ENCODE measurements at places on chromosomes 2 and 18.
A peak's percentile ranks its signal among the peaks of the same experiment; 100 is the strongest.

DNA sequence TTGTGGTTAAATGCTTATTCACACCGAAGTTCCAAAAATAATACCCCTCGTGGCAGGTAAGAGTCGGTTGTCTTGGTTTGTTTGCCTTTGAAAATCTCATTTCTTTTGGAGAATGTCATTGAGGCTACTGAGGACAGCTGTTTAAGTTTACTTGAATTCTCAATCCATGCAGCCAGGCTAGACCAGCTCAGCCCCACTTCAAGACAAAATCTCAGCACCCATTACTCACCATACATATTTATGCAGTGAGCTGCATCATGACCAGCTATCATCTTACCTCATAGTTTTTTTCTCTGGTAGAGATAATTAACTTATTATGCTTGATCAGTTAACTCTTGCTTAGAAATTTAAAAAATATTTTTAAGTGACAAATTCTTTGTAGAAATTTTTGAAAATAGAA, 115.9 kb downstream of the HAUS1 start:
- no peak for DNase-seq

- DNase-seq = no peak
Measured at GRCh38 chr2:46157072-46157965, 139.9 kb upstream of the EPAS1 start.

GRCh38 chr2:62151306-62151638, 44.6 kb upstream of the B3GNT2 start:
- DNase-seq = no peak

- no peak for DNase-seq
Measured at GRCh38 chr2:217417536-217417935, 557.7 kb upstream of the TNP1 start.

DNA sequence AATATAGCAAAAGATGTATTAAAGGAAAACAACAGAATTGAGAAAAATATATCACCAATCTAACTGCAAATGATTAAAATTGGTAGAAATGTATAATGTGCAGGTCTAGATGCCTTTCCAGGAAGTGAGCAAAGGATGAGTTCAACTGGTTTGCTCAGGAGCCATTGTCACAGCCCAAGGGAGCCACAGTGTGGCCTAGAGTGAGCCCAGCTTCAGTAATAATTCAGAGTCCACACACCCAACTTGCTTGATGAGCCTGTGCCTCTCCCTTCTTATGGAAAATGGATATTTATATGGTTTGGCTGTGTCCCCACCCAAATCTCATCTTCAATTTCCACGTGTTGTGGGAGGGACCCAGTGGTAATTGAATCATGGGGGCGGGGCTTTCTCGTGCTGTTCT, 92.2 kb upstream of the ASAP2 start:
- no peak for DNase-seq

GRCh38 chr18:24071029-24071428, 56.5 kb downstream of the TTC39C start:
- no peak for DNase-seq

GRCh38 chr2:174717273-174717672, 47.0 kb downstream of the CHRNA1 start:
- DNase-seq = no peak

GRCh38 chr2:134277223-134277622, 23.4 kb downstream of the MGAT5 start:
- no peak for DNase-seq

DNA sequence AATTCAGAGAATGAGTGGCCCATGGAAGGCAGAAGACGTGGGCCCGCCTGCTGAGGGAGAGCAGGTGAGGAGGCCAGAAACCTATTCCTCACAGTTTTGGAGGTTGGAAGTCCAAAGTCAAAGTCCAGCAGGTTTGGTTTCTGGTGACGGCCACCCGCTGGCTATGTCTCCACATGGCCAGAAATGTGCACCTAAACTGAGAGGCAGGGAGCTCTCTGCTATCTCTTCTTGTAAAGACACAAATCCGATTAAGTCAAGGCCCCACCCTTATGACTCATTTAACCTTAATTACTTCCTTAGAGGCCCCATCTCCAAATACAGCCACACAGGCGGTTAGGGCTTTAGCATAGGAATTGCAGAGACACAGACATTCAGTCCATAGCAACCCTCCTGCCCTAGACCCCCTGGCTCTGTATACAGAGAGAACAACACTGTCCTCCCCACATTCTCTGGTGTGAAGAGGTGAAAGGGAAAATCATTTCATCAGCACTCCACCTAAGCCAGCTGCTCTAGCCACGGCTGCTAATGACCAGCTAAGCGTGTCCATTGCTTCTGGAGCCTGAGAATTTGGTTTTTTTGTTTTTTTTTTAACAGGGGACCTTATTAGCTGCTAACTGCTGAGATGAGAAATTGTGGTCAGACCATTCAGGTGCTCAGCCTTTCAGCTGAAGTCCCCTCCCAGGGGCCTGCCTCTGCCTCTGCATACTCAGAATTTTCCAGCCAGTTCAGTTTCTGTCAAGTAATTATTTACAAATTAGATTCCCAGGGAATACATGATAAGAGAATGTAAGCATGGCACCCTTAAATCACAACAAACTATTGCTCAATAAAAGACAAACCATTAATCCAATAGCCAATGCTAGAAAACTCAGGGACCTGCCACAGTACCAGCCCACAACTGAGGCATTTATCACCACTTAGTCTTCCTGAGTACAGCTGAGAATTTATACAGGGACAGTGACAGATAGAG, 368.7 kb upstream of the ID2 start:
- peak; percentile 59 for DNase-seq

GRCh38 chr18:6837904-6838303, 108.4 kb downstream of the ARHGAP28 start:
- no peak for DNase-seq

- no peak for DNase-seq
Measured at GRCh38 chr2:59266453-59266852, 1025.3 kb upstream of the FANCL start.

DNA sequence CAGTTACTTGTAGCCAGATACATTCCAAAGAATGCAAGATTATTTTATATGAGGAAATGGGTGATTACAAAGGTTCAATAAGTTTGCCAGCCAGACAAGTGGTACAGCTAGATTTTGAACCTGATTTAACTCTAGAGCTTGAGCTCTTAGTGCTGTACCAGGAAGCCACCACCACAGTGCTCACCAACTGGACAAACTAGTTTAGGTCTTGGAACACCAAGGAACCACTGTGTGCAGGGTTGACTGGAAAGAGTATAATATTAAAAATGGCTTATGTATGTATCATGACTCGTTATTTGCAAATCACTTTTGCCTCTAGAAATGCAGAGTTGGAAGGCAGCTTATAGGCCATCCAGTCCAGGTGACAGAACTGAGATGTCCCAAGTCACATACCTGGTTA, 177.2 kb downstream of the TXNL1 start:
- DNase-seq = no peak

DNA sequence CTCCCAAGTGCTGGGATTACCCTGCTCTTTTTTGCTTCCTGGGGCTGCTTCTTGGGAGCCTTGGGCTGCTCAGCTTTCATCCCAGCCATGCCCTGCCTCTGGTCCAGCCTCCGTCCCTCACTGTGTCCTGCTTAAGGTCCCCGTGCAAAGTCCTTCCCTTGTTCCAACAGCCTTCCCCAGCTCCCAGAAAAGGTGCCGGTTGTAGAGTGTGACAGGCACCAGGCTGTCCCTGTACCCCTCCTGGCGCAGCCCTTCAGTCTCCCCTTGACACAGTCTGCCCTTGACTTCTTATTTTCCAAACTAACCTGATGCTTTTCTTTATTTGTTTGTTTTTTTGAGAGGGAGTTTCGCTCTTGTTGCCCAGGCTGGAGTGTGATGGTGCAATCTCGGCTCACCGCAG, 20.1 kb upstream of the ALPI start:
- no peak for DNase-seq

GRCh38 chr2:84782717-84783442, 98.0 kb downstream of the TRABD2A start:
- DNase-seq = no peak

DNA sequence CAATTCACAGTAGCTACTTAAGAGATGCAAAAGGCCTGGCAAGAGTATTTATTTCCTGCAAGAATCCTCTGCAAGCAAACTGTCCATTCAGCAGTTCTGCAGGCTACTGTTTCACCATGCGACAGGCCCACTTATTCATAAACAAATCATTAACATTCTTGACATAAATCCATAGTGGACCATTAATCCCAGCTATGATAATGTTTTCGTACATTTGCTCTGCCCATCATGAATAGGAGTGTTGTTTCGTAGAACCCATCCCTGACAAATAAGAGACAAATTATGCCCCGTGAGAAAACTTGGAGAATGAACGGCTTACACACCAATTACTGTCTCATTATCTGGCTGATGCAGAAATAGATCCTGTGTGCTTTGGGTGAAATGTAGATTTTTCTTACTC, 65.4 kb downstream of the PID1 start:
- no peak for DNase-seq

- no peak for DNase-seq
Measured at GRCh38 chr2:237223201-237223861, 137.6 kb downstream of the COPS8 start.

DNA sequence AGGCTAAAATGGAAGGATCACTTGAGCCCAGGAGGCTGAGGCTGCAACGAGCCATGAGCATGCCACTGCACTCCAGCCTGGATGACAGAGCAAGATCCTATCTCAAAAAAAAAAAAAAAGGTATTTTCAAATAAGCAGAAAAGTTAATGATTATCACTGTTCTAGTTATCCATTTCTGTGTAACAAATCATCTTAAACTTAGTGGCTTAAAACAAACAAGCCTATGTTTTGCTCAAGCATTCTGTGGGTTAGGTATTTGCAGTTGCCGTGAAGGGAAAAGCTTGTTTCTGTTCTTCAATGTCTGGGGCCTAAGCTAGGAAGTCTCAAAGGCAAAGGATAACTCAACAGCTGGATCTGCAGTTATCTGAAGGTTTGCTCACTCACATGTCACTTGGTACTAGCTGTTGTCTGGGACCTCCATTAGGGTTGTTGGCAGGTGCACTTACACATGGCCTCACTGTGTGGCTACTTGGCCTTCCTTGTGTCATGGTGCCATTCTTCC, 14.1 kb downstream of the MFF start:
- DNase-seq = no peak

- peak; percentile 6 for DNase-seq
Measured at GRCh38 chr2:78979380-78980151, 45.9 kb upstream of the REG3G start.

DNA sequence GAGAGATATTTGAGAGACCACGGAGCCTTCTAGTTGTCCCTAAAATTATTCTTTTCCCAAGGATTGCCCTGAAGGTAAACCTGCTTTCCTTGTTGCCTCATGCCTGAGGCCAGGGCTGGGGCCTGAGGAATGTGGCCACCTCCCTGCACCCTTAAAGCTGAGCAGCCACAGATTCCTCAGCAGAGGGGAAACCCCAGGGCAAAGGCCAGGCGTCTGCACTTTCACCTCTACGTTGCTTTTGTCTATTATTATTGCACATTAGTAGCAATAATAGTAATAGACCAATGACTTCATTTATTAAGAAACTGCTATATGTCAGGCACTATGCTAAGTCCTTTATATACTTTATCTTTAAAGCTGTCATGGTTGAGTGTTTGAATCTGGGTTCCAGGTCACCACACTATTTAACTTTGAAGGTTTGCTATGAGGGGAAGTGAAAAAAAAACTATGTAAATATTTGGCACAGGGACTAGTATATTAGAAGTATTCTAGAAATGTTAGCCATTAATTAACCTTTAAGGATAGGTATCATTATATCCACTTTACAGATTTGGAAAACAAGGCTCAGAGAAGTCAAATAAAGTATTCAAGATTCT, 104.2 kb downstream of the LRRC30 start:
- no peak for DNase-seq

DNA sequence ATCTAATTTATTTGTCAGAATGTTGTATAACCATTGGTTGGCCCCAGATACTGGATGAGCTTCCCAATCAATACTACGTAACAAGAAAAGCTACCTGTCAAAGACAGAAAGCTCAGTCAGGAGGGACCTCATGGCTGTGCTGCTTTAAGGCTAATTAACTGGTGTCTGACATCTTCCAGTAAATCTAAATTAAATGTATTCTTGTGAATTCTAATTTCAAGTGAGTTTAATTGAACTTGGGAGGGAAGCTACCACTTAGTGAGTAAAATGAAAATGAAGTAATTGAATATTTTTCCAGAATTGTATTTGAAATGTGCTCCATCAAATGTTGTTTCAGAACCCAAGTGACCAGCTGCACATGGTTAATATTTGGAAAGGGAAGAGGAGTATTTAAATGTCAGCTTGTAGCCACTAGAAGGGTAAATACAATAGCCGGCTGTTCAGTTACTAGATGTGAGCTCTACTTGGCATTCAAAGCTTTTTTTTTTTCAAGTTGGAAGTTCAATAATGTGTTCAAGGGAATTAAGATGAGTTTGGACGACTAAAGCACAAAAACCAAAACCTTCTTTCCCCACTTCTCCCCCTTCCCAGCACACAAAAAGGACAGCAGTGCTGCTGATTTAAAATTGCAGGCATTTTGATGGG, 62.0 kb downstream of the GPR39 start:
- no peak for DNase-seq

- DNase-seq = no peak
Measured at GRCh38 chr2:178295115-178295514, 100.8 kb downstream of the OSBPL6 start.

DNA sequence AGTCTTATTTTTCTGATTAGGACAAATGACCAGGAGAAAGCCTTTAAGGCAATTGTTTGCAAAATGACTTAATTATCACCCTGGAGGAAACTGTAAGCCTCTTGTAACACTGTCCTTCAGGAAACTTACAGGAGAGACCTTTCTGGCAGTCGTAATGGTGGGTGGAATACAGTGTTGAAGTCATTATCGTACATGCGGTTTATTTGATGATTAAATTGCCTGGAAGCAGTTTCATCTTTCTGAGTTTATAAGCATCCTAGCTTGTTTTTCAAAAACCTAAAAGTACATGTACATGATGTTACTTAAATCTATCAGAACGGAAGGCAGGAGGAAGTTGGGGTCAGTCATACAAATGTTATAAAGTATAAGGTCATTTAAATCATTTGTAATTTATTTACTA, 86.2 kb upstream of the RAB27B start:
- no peak for DNase-seq

DNA sequence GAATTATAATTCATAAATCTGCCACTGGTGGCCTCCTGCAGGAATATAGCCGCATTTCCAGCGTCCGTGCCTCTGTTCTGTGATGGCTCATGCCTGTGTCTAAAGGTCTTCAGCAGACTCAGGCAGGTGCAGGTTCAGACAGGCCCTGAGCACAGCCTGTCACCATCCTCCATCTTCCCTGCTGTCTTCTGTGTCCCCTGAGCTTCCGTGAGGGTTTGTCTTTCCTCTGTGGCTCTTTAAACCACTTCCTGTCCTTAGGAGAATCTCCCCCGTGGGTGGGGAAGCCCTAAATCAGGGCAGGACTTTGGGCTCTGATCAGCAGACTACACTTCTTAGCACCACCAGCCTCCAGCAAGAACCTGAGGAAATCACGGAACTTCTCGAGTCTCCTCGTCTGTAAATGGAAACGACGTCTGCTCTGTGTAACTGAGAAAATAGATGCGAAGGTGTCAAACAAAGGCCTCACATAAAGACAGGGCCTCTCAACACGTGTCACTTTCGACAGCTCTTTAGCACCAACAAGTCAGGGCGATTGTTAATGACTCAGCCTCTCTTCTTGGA, 24.1 kb upstream of the NFATC1 start:
- DNase-seq = no peak
